ENCODE measurements at places on chromosomes 1 and 21.

GRCh38 chr1:3948344-3948743 is 48.3 kb upstream of the C1orf174 start:
- no peak for DNase-seq

DNA sequence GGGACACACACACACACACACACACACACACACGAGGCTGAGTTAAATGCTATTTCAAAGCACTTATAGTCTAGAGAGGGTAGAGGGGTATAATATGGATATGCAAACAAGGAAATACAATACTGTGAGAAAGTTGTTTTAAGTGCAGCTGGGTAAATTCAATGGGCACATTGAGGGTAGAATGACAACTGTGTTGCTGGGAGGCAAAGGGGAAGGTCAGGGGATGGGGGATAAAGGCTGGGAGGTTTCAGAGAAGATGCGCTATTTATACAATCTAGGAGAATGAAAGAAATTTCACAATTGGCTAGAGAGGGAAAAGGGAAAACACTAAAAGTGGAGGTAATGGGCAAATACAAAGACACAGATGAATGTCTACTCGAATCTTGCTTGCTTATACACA is 19.4 kb downstream of the EXTL2 start:
- DNase-seq, result no peak

DNA sequence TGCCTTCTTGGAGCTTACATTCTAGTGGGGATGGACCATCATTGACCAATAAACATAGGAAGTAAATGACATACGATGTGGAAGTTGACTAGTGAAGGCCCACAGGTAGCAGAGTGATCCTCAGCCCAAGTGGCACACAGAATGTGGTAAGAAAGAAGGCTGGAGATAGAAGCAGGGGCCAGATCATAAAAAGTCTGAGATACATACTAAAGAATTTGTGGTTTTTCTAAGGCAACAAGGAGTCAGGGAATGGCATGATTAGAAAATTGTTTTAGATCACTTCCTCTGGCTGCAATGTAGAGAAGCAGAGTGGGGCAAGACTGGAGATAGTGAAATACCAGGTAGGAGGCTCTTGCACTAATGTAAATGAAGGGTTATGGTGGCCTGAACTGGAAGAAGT is 154.0 kb downstream of the VPS13D start:
- DNase-seq, result peak; percentile 65

DNA sequence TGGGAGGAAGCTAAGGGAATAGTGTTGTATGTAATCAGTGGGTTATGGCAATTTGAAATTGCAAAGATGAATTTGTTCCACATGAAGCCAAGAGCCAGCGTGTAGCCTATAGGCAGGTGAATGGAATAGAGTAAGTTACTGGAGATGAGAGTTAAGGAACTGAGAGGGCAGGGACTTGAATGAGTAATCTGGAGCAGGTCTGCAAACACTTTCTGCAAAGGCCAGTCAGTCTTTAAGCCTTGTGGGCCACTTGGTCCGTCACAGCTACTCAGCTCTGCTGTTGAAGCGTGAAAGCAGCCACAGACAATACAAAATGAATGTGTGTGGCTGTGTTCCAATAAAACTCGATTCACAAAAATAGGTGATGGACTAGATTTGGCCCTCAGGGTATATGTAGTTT is 29.2 kb downstream of the SZT2 start:
- DNase-seq, result no peak

DNA sequence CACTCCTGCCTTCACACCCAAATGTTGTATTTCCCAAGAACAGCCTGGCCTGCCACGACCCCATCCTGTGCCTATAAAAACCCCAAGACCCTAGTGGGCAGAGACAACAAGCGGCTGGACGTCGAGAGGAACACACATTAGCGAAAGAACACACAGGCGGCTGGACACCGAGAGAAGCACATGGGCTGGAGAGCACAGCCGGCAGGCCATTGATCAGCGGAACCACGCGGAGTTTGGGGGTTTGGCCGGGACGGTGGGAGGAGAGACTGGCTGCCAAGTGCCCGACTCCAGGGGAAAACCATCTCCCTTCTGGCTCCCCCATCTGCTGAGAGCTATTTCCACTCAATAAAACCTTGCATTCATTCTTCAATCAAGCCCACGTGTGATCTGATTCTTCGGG is 10.4 kb upstream of the DESI2 start:
- no peak for DNase-seq

- no peak for DNase-seq
Observed at GRCh38 chr21:23949493-23949892, 1657.8 kb downstream of the MRPL39 start.

GRCh38 chr1:246780264-246780663 is 56.1 kb downstream of the SCCPDH start:
- DNase-seq, result no peak
